Foreskin fibroblast (primary cell): ENCODE measurements at places on chromosomes 2 and 18.
A peak's percentile ranks its signal among the peaks of the same experiment; 100 is the strongest.

- DNase-seq, result peak; percentile 62
These were observed 17.3 kb downstream of the HK2 start for GRCh38 chr2:74851191-74851566.

GRCh38 chr18:73366713-73367112, 498.9 kb upstream of the NETO1 start:
- peak; percentile 24 for DNase-seq

DNA sequence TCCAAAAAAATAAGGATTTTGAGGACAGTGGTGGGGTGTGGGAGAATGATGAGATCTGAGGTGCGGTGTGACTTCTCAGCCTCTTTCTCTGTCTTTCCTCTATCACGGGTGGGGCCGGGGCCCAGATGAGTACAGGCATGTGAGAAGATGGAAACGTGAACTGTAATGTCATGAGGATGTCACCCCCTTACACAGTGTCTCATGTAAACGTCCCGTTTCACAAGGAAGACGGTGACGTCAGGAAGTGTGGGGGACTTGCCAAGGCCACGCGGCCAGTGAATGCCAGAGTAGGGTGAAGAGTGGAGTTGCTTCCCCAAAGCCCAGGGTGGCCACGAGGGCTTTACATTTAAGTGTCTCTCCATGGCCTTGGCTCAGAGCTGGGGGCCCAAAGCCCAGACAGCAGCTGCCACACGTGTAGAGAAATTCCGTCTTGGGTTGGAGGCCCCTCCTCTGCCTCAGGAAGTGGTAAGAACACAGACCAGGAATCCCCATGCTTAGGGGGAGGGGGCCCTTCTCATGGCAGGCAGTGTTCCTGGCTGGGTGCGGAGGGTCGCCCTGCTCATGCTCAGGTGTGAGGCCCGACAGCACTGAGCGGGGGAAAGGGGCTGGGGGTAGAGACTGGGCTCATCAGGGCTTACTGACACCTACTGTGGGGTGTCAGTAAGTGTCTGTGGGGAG, 80.9 kb upstream of the SMAD7 start:
- DNase-seq, result no peak

DNA sequence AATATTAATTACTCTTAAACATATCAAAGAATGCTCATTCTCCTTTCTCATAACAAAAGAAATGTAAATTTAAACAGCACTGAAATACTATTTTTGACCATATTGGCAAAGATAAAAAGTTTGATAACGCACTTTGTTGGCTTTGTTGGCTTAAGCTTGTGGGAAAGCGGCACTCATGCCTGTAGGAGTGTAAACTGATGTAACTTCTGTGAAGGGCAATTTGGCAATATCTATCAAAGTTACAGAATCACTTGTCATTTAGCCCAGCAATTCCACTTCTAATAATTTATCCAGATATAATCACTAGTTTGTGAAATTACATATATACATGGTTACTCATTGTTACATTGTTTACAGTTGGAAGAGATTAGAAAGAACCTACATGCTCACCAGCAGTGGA, 311.8 kb upstream of the STON1 start:
- DNase-seq, result no peak

DNA sequence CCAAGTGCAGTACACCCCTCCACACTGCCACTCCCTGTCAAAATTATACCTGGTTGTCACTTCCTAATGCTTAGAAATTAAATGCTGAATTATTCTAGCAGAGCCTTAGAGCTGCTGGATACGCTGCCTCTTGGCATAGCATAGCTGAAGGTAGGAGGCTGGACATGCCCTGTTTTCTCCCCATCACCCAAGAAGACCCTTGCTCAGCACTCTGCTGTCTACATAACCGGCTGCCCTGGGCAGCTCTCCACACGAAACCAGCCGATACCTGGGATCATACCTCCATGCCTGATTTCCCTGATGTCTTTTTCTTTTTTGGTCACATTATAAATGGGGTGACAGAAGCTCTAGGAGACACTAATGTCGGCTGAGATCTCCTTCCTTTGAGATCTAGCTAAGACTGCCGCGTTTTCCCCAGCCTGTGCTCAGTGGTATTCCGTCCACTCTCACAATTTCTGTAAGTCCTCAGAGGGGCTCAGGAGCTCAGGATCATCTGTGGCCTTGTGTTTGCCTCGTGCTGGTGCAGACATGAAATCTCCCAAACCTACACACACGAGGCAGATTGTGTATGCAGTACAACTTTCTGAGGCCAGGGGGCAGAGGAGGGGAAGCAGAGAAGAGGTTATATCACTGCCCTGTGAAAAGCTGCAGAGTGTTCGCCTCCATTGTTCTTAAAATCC, 13.5 kb upstream of the ZAP70 start:
- peak; percentile 83 for DNase-seq

GRCh38 chr18:12990123-12990475, 1.1 kb upstream of the CEP192 start:
- DNase-seq, result no peak

- DNase-seq, result no peak
These were observed 9.4 kb downstream of the COPS9 start for GRCh38 chr2:240126731-240127130.

DNA sequence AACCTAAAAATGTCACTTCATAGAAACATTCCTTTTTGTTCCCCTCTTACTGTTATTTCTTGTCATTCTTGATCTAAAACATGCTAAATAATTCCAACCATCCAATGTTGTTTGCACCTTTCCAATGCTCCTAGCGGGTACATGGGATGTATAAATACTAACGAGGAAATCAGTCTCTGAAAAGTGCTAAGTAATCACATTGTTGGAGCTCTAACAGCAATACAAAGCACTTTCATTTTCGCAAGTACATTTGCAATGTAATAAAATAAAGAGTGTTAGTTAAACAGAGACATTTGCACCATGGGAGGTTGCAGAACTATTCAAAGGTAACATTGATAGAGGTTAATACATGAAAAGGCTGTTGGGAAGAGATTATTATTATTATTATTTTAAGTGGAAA, 286.2 kb upstream of the ACVR2A start:
- no peak for DNase-seq

GRCh38 chr2:188695953-188696352, 278.2 kb upstream of the COL3A1 start:
- peak; percentile 52 for DNase-seq

DNA sequence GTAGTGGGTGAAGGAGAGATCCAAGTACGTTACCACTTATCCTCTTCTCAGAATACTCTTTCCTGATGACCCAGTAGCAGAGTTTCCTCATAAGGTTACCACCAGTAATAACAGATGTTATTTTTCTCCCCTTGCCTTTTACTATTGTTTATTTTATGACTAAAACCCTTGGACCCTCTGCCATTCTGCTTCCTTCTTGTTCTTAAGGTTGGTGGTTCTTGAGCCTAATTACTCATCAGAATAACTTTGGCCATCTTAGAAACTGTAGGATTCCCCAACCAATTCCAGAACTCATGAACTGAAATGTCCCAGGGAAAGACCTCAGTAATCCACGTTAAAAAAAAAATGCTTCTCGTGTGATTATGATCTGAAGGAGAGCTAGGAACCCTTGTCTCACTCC, 64.9 kb downstream of the CHST9 start:
- DNase-seq, result no peak

GRCh38 chr18:25998461-25998860, 92.0 kb downstream of the SS18 start:
- no peak for DNase-seq

DNA sequence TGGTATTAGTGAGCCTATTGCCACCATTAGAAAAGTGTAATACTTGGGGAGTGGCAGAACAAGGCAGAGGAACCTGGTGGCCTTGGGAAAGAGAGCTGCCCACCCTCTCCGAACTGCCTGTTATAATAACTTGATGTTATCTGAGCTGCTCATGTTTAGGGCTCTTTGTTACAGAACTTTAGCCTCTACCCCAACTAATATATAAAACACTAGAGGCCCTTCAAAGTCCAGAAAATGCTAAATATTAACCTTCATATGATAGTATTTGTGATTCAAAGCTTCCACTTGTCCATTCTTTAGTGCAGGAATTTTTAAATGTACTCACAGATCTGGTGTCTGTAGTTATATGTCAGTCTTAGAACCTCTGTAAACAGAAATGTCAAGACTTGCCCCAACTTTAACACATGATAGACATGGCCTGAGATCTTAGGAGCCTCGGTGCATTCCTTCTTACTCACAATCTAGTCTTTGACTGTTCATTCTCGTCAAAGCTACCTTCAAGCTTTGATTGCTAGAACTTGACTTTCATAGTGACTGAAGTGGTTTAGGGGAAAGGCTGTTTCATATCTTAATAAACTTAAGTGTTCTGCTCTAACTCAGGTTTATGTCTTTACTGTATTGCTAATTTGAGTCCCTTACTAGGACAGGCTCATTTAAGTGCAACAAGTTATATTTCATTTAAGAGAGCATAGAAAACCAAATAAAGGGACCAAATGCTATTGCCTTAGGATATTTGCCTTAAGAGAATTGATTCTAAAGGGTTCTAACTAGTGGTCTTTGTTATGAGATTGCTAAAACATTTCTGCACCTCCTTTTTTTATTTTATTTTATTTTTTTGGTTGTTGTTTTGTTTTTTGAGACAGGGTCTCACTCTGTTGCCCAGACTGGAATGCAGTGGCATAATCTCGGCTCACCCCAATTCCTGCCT, 41.6 kb downstream of the DDX1 start:
- no peak for DNase-seq

DNA sequence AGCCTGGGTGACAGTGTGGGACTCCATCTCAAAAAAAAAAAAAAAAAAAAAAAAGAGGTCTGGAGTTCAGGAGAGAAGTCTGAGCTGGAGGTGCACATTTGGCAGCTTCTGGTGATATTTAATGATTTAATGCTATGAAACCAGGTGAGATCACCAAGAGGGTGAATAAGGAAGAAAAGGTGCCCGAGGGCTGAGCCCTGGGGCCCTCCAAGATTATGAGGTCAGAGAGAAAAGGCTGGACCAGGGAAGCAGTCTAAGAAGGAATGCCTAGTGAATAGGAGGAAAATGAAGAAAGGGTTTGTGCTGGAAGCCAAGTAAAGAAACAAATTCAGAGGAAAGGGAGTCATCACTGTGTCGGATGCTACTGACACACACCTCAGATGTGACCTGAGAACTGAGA, 88.0 kb upstream of the PELI1 start:
- DNase-seq, result no peak

- no peak for DNase-seq
These were observed 807.8 kb downstream of the DSC3 start for GRCh38 chr18:30234755-30235154.

- no peak for DNase-seq
These were observed 475 bp downstream of the B3GNT2 start for GRCh38 chr2:62196278-62196901.

GRCh38 chr2:209565896-209566582, 142.2 kb downstream of the MAP2 start:
- DNase-seq, result no peak

DNA sequence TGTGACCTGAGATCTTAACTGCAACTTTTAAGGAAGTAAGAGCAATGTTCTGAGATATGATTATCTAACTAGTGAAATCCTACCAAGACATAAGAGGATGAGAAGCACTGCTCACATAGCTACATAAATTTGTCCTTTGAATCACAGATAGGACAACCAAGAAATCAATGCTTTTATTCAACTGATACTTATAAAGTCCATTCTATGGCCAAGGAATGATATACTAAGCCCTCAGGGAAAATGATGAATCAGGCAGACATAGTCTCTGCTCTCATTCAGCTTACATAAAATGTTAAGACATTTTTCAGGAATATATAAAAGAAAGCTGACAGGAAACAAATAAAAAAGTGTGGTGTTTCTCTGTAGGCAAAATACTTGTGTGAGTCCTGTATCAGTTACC, 39.1 kb downstream of the PGAP1 start:
- no peak for DNase-seq

DNA sequence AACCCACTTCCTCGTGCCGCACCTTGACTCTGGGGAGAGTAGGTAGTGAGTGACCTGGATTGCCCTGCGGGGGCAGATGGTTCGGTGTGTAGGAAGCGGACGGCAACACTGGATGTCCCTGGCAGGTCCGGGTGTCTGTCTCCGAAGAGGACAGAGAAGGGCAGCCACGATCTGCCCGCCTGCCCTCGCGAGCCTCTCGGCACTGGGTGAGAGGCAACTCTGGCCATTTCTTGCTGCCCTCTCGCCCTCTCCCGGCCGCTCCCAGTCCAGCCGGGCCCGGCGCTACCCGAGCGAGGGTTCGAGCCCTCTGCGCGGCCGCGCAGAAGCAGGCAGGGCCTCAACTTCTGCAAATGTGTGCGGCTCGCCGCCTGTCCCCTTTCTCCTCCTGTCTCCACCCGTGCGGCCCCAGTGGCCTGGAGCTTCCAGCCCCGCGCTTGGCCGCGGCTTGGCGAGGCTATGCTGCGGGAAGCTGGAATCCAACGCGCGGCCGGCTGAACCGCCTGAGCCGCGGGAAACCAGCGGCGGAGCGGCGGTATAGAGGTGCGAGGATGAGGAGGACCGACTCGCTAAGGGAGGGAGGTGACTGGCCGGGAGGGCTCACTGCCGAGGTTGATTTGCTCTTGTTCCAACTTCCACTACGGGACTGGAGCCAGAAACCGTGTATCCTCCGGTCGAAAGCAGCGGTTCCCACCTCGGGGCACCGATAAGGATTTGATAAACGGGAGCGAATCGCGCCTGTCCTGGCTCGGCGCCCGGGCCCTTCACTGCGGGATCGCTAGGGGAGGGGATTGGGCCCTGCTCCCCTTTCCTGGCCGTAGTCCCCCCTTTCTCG, 1.5 kb downstream of the EPAS1 start:
- DNase-seq, result peak; percentile 47

DNA sequence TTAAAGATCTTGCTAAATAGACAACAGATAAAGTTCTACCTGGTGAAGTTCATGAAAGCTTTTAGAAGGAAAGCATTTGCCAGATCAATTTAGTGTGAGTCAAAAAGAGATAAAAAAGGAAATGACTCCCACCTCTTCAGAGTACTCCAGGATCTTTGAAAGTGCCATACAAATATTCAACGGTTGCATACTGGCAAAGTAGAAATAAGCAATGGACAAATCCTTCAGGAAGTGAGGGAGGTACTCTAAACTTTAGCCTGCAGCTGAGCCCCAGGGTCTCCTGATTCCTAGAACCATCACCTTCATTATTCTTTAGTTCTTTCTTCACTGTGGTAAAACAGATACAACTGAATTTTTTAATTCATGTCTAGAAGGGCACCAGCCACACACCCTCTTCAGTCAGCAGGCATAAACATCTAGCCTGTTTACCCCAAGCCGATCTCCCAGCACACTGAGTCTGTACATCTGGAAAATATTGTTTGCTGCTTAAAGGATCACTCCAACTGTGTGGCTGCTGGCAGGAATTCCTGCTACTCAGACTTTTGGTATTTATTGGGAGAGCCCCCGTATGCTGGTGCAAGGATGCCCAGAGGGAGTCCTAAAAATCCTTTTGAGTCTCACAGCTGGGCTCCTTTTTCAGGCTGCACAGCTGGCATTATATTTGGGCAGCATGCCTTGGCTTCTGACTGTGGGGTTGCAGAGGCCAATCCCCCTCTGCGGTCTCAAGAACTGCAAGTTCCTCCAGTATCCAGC, 72.3 kb upstream of the SESTD1 start:
- peak; percentile 79 for DNase-seq

- DNase-seq, result peak; percentile 39
These were observed 64.0 kb downstream of the RTN4 start for GRCh38 chr2:54986264-54986663.

DNA sequence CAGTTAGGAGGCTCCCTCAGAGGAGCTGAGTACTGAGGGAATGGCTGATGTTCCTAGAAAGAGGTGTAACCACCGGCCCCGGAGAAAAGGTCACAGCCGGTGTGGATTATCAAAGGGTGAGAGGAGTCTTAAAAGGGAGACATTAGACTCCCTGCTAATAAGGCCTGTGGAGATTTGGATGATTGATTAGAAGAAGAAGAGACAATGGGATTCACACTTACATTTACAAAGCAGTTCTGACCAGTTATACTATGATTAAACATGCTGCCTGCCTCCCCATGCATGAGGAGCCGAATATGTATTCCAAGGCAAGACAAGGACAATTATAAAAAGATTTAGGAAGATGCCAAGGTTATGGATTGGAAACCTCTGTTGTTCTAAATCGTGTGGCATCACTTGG, 302.4 kb downstream of the SLC4A3 start:
- no peak for DNase-seq
